Psoas muscle (tissue), 8 donors: ENCODE measurements at places on chromosomes 11 and 22. TPM values are rescaled to one million over a fixed set of nuclear protein-coding genes. Genes with fewer than 3 reads are reported as not detected.

GRCh38 chr11:84819537-84819936, 807.6 kb downstream of the DLG2 start:
- DNase-seq: no peak

- peak; percentile 78 for DNase-seq
Measured at GRCh38 chr11:2377511-2378443, 667 bp downstream of the CD81 start.

DNA sequence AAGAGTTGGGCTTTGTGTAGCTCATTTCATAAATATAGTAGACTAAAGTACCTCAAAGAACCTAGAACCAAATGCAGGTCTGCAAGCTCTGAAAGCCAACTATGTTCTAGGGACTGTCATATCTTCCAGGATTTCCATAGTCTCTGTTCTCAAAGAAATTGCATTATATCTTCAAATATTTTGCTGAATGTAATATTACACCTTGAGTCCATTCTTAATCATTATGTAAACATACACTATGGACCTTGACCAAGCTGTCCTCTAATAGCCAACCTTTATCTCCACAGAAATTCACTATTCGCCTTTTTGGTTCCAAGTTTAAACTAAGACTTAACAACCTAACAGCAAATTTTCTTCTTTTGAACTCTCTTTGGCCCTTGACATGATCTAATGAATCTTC, 678.7 kb upstream of the ARHGAP42 start:
- no peak for DNase-seq

TPH1 gene
- polyA plus RNA-seq: 0.18 TPM

DNA sequence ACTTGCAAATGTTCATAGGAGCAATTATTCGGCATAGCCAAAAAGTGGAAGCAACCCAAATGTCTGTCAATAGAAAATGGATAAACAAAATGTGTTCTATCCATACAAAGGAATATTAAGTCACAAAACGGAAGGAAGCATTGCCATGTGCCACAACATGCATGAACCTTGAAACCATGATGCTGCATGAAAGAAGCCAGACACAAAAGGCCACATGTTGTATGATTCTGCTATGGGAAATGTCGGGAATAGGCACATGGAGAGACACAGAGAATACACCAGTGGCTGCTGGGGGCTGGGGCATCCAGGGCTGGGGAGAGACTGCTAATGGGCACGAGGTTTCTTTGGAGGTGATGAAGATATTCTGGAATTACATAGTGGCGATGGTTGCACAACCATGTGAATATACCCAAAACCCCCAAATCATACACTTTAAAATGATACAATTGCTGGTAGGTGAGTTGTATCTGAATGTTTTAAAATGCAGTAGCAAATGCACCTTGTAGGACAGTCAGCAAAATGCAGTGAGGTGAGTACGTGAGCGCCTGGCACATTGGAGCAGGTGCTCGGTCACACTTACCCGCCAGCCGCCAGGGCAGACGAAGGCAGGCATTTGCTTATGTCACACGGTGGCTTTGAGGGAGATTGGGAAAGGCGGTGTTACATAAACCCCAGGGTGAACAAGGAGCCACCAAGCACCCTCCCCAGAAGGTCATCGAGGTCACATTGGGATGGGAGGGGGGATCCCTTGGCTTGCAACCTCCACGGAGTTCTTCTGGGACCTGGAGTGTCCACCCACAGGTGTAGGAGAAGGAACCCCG, 6.3 kb upstream of the OSM start:
- no peak for DNase-seq
